ENCODE measurements at places on chromosomes 2 and 18.

GRCh38 chr2:128608921-128609880 lies 290.5 kb upstream of the HS6ST1 start:
- DNase-seq = no peak

GRCh38 chr2:99933894-99934650 lies 208.3 kb downstream of the AFF3 start:
- no peak for DNase-seq

GRCh38 chr2:54409752-54410151 lies 46.4 kb upstream of the SPTBN1 start:
- DNase-seq = peak; percentile 60

- DNase-seq = no peak
Observed at GRCh38 chr2:222693837-222694236, 22.4 kb downstream of the MOGAT1 start.

- DNase-seq = no peak
Observed at GRCh38 chr2:39779341-39779851, 338 bp upstream of the THUMPD2 start.

GRCh38 chr2:60947056-60947455 lies 65.7 kb downstream of the REL start:
- no peak for DNase-seq

DNA sequence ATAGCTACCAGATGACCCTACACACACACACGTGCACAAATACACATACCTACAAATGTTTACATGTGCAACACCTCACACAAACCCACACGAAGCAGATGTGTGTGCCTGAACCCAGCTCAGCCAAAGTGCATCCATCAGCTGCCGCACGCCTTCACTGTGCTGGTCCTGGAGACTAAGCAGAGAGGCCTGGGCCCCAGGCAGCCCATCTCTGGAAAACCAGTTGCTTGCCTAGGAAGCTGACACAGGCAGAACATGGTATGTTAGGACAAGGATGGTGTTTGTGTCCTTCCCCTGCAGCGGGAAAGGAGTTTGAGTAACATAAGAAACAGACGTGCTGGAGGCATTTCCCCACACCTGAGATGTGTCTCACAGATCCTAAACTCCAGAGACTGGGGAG lies 86.7 kb downstream of the SEPTIN10 start:
- no peak for DNase-seq
